ENCODE measurements at places on chromosomes 5 and 9.
A peak's percentile ranks its signal among the peaks of the same experiment; 100 is the strongest.

DNA sequence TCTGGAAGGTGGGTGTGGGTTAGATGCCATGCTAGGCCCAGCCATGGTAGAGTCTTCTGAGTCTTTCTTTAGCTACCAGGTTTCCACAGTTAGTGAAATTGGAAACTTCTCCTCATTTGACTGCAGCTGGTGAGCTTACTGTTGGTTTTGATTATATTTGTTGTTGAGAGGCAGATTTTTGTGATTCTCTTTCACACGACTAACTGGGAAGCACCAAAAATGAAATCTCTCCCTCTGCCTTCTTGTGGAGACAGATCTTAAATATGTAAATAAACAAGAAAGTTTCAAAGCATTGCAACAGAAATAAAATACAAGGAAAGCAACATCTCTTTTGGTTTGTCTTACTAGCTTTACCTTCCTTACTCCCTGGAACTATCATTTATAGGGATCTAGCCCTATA lies 122.2 kb downstream of the CEMIP2 start:
- DNase-seq, result no peak

DNA sequence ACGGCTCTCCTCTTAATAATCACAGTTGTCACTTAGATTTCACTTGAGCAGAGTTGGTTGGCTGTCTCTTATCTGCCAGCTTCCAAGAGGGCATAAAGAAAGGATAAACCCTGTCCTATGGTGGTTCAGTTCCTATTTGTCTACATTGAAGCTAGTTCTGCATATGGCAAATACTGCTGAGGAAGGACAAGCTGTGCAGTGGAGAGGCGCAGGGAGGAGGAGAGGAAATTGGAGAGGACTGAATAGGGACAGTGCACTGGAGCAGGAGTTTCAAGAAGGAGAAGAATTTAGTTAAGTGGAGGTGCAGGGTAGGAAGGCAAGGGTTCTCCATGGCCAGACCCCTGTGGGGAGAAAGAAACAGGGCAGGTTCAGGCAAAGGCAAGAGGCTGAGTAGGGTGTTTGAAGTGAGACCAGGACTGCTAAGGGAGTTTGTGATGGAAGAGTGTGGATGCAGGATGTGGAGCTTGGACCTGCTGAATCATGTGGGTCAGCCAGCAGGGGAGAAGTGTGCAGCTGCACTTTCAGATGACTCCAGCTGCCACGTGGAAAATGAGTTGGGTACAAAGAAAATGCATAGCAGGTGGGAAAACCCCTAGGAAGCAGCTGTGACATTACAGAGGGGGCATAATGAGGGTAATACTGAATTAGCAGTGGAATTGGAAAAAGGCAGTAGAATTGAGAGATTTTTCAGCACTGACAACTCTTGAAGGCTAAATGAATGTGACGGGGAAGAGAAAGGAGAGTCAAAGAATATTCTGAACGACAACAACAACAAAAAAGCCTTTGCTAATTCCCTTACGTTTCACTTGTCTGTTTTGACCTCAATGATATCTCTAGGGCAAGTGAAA lies 66.8 kb downstream of the MAMDC2 start:
- no peak for DNase-seq

- no peak for DNase-seq
These were observed 77.9 kb downstream of the CDH18 start for GRCh38 chr5:19910136-19910535.

DNA sequence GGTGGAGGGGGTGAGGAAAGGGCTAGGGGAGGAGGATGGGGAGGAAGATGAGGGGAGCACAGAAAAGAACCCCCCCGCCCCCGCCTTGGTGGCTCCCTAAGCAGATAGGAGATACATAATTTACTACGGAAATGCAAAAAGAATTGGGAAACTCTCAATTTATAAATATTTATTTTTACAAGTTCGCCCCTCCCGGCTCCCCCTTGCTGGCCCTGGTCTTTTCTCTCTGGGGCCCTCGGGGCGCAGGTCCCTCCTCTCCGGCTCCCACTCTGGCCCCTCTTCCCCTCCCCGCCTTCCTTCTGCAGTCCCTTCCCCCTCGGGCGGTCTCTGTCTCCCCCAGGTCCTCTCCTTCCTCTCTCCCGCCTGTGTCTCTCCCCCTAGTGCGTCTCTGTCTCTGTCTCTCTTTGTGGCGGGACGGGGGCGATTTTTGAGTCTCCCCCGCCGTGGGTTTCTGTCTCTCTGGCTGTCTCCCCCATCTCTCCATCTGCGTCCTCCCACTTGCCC lies 173.6 kb upstream of the IER5L start:
- no peak for DNase-seq

GRCh38 chr9:111316796-111317195 lies 13.2 kb downstream of the OR2K2 start:
- no peak for DNase-seq

GRCh38 chr9:87338088-87338989 lies 159.3 kb upstream of the DAPK1 start:
- DNase-seq, result no peak

GRCh38 chr5:64971513-64971912 lies 202.8 kb downstream of the CWC27 start:
- no peak for DNase-seq

GRCh38 chr5:80238097-80238496 lies 17.8 kb downstream of the SERINC5 start:
- no peak for DNase-seq

GRCh38 chr9:89247431-89248353 lies 63.3 kb upstream of the CKS2 start:
- DNase-seq, result no peak

GRCh38 chr5:128097781-128098180 lies 14.2 kb downstream of the SLC12A2 start:
- DNase-seq, result no peak

DNA sequence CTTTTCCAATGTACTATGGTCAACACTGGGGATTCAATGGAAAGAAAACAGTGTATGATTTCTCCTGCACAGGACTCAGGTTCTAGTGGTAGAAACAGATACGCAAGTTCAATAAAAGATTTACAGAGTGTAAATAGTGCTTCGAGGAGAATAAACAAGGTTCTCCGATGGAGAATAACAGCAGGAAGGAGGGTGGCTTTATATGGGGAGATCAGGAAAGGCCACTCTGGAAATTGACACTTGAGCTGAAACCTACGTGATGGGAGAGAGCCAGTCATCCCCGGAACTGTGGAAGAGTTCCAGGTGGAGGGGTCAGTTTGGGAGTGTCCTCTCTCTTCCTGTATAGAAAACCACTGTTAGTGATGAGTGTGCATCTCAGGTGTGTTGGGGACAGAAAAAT lies 65.9 kb downstream of the GARNL3 start:
- no peak for DNase-seq

DNA sequence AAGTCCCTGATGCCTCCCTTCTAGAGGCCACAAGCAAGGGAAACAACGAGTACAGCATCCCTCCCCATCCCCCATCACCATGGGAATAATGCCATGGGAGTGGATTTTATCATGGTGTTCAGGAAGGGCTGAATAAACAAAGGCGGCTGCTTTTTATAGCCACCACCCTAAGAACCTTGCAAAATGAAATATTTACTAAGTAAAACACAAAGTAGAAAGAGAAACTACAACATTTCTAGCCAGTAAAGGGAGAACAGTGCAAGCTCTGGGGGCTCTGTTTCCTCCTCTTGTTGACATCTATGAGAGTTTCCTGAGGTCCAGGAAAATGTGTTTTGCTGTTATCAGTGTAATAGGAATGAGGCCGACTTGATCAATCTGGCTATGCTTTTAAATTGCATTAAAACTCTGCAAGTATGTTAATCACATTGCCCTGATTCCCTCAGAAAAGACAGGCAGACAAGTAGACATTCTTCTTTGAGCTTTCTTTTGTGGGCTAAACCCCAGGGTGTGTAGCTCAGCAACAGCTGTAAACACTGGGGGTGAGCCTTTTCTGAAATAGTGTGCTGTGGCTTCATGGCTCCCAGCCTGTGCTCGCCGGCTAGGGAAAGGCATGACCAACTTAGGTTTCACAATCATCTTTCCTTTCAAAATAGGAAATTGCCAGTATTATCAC lies 31.1 kb downstream of the SV2C start:
- peak; percentile 46 for DNase-seq

DNA sequence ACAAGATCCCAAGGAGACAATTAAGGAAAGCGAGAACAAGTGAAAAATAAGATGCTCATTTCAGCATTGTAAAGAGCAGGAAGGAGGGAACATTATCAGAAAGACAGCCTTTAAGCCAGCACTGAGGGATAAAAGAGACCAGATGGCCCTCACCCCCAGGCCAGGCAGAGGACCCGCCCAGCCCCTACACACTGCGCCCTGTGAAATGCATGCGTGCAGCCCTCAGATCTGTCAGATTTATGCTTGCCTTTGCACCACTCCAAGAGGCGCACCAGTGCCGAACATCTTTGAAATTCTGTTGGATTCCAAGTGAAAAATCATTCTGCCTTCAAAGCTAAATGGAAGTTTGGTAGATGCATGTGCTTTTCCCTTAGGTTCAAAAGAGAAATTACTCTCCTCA lies 378.0 kb downstream of the MLLT3 start:
- no peak for DNase-seq

GRCh38 chr5:38384396-38384795 lies 126.0 kb downstream of the EGFLAM start:
- DNase-seq, result no peak

- DNase-seq, result no peak
These were observed 2.2 kb upstream of the SPTAN1 start for GRCh38 chr9:128550226-128550625.

GRCh38 chr5:127410959-127411358 lies 106.5 kb upstream of the PRRC1 start:
- no peak for DNase-seq

GRCh38 chr9:79551994-79552393 lies 19.8 kb upstream of the TLE4 start:
- DNase-seq, result no peak

DNA sequence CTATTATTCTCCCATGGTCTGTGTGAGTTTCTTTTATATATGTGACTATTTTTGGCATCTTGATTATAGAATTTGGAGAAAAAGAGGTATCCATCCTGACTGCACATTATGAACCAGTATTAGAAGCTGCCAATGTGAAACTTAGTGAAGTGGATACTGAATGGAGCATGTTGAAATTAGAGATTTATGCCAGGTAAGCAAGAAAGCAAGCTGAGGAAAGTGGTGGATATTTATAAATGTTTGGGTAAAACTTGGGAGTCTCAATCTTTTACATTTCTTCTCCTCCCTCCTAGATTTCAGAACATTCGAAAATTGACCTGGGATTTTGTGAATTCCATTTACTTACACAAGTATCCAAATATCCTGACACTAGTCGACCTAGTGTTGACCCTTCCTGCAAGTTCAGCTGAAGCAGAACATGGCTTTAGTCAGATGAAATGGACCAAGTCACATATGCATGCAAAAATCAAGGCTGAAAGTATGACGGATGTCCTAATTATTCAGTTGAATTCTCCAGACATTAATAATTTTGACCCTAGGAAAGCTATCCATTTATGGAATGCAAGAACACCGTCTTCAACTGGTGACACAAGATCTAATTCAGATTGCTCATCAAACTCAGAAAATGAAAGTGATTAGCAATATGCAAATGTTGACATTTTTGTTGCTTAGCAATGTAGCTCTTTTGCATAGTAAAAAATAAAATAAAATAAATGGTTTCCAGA lies 66.8 kb upstream of the IL7R start:
- no peak for DNase-seq

GRCh38 chr9:113380869-113381378 lies 4.1 kb upstream of the HDHD3 start:
- DNase-seq, result no peak

- no peak for DNase-seq
These were observed 26.8 kb downstream of the ANKRD55 start for GRCh38 chr5:56206126-56206910.

DNA sequence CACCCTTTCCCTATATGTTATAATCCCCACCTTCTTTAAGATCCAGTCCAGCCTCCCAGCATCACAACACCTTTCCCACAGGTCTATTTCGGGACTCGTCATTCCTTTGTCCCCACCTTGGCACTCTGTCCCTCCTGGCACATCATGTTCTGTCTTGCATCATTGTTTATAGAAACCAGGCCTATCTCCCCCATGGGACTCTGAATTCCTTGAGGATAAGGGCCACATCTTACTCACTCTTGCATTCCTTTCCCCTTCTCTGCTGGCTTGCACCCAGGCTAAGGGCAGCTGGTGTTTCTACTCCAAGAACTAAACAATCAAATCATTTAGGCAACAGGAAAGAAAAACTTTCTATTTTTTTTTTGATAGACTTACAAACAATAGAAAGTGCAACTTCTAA lies 205.7 kb downstream of the AGTPBP1 start:
- DNase-seq, result no peak

GRCh38 chr9:79674052-79674777 lies 102.5 kb downstream of the TLE4 start:
- DNase-seq, result no peak

DNA sequence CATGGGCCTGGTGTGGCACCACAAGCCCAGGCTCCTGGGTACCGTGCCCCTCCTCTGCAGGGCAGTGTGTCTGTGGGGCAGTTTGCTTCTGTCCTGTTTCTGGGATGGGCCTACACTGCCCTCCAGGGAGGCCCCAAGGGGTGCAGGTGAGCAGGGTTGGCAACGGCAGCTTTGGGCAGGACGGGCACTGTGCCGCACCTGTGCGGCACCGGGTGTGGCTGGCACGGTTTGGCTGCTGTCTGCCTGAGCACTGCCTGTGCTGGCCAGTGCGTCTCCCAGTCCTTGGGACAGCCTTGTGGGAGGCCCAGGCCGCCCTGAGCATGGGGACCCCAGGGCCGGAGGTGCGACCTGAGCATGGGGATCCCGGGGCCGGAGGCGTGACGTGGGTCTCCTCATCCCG lies 37.2 kb downstream of the RXRA start:
- DNase-seq, result no peak

GRCh38 chr9:129075996-129076639 lies 4.8 kb upstream of the DOLPP1 start:
- DNase-seq, result no peak

GRCh38 chr5:66639037-66639436 lies 42.8 kb downstream of the MAST4 start:
- DNase-seq, result no peak

DNA sequence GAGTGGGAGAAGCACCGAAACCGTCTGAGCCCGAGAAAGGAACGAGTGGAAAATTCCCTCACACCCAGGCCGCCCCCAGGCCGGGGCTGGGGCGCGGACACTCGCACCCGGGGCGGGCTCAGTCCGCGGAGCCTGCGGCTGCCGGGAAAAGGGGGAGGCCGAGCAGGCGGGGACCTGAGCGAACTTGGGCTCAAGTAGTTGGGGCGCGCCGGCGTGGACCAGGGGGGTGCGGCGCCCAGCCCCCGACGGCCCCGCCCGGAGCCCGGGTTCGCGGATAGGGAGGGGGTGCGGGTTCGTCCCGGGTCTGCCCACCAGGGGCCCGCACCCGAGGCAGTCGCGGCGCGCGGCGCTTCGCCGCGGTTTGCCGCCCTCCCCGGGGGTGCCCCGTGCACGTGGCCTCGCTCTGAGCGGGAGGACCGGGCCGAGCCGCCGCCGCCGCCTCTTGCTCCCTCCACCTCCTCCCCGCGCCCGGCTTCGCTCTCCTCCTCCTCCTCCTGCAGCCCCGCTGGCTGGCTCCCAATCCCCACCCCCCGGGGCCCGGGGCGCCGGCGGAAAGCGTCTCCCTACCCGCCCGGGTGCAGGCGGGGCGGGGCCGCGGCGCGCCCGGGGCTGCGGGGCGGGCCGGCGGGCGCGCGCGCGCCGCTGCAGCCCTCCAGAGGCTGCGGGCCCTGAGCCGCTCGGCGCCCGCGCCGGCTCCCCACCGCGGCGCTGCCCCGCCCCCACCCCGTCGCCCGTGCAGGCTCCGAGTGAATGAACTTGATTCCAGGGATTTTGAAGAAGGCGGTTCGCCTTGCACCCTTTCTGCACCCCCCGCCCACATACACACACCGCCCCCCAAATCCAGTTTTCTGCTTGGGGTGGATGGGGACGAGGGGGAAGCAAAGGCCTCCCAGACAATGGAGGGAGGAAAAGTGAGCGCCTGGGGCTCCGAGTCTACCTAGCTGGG lies 1.3 kb upstream of the NFIB start:
- peak; percentile 32 for DNase-seq
